ENCODE measurements at places on chromosomes 13 and 19.

DNA sequence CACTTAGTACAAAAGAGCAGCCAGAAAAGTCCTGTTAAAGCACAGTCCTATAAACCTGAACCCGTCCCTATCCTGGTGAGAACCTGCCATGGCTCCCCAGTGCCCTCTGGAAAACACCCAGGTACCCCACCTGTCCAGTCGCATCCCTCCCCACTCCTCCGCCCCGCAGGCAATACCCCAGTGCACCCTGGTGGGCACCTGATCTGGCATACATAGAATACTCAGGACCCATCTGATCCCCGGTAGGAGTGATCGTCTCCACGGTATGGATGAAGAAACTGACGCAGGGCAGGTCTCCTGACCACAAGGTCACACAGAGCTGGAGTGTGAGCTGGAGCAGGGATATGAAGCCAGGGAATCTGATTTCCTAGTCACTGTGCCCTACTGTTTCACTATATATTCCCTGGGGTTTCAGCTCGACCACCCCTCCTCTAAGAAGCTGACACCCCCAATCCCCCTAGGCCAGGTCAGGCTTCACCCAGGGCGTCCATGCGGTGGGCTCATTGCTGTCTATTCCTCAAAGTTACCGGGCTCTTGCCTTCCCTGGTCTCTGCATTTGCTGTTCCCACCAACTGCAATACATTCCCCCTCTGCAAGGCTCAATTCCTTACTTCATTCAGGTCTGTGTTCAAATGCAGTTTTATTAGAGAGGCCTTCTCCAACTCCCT lies 12.6 kb downstream of the FBXO46 start:
- DNase-seq = no peak

DNA sequence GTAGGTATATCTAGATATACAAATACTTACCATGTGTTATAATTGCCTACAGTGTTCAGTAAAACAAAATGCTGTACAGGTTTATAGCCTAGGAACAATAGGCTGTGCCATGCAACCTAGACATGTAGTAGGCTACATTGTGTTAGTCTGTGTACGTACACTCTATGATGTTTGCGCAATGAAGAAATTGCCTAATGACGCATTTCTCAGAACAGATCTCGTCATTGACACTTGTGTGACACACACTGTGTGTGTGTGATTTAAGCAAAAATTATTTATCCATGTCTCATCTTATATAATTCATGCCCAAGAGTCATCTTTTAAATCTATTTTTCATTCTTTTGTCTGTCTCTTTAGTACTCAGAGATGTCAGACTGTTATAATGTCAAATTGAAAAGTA lies 1888.8 kb upstream of the PCDH20 start:
- no peak for DNase-seq

DNA sequence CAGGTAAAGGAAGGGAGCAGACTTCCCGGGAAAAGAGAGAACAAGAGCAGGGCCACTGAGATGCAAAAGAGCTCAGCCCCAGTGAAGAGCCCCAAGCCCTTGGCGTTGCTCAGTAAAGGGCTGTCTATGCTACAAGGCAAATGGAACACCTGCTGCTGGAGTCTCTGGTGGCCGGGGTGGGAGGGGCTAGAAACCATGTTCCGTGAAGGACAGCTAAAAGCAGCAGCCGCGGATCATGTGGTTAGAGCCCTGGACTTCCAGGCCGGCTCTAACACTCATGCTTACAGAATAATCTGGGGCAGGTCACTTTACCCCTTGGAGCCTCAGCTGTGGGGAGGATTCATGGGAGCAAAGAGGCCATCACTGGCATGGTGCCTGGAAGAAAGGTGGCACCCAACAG lies 17.8 kb downstream of the POU2F2 start:
- DNase-seq = no peak

DNA sequence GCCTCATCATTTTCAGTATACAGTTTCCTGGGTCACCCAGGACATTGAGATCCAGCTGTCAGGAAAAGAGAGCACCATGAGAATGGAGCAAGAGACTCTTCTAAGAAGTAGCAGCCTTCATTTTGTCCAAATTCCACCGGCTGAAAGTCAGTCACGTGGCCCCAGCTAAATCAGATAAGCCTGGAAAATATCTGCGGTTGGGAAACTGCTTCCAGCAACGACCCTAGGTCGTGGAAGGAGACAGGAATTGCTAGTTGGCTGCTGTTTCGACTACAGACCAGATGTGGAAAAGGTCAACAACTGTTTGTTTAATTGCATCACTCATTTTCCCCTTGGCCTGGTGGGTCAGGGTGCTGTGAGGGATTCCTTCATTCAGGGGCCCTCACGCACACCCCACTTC lies 107.0 kb downstream of the ZNF536 start:
- DNase-seq = no peak

GRCh38 chr19:14118165-14119051 lies 846 bp upstream of the PRKACA start:
- peak; percentile 38 for DNase-seq

DNA sequence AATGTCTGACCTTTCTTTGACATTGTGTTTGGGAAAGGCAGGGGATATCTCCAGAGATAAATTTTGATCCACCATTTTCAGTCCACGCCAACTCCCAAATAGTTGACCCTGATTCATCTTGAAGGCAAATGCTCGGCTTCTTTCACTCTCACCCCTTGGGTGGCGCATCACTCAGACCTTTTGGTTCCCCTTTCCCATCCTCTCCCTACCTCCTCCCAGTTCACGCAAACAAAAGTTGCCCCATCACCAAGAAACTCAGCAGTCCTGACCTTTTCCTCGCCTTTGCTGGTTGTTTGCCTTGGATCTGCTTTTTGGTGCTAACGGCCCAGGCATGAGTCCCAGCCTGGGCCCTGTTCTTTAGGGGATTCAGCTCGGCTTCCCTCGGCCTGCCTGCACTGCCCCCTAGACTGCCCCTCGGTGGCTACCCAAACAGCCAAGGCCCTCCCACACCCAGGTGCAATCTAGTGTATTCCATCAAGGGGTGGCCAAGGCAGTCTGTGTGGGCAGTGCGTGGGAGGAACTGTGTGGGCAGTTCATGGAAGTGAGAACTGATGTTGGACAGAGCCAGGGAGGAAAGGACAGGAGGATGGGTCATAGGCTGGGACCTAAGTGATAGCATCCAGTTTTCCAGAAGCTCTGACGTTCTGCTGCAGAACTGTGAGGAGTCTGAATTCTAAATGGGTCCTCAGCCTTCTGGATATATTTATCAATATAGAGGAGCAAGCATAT lies 255.7 kb downstream of the DLEU7 start:
- DNase-seq = no peak

All from left renal pelvis (tissue), 4 donors.